ENCODE measurements at places on chromosomes 1 and 21.

DNA sequence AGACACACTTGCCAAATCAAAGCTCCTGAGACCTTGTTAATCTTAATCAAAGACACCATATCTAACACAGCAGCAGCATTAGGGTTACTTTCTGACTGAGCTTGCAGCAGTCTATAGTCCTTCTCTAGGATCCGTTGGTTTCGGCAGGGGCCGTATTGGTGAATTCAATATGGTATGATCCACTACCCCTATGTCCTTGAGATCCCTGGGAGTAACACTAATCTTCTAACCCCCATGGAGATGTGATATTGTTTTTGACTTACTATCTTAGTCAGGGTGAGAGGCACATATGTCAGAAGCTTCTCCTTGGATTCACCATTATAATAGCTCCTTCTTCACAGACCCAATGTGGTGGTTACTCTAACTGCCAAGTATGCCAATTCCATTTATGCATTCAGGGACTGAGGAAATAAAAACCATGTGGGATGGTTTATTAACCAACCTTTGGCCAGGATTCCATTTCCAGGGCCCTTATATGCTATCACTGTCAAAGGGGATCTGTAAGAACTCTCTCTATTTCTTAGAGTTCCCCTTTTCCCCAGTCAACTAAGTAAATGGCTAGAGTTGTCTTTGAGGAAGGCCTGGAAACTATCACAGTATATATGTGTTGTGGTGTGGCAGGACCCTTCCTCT lies 673.6 kb upstream of the USP24 start:
- no peak for DNase-seq

DNA sequence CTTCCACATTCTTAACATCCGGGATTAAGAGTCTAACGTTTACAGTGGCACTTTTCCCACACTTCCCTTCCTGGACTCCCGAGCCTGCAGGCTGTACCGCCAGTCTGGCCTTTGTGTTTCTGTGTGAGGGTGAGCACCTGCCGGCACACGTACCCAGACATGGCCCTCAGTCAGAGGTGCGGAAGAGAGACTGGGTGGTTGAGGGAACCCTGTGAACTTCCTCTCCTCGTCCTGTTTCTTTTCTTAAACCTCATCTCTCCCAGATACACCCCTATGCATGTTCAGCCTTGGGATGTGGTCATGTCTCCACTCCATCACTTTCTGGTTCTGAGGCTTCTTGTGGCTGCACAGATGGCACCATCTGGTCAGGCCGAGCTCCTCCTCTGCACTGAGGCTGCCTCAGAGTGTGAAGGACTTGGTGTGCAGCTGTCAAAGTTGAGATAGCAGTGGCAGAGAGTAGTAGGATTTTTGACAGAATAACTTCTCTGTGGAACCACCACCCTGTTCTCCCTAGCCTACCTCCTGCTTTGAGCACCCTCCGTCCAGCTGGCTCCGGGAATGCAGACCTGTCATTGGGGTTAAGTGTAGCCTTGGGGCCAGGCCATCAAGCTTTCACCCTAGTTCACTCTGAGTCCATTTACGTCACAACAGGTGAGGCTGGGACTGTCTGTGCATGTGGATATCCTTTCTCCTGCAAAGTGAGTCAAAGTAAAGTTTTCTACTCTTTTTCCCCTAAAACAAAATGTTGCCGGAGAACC lies 31.4 kb downstream of the VASH2 start:
- DNase-seq: no peak

- DNase-seq: no peak
Observed at GRCh38 chr1:200968469-200969410, 54.8 kb downstream of the KIF21B start.

- no peak for DNase-seq
Observed at GRCh38 chr1:20250340-20250989, 40.2 kb upstream of the VWA5B1 start.

DNA sequence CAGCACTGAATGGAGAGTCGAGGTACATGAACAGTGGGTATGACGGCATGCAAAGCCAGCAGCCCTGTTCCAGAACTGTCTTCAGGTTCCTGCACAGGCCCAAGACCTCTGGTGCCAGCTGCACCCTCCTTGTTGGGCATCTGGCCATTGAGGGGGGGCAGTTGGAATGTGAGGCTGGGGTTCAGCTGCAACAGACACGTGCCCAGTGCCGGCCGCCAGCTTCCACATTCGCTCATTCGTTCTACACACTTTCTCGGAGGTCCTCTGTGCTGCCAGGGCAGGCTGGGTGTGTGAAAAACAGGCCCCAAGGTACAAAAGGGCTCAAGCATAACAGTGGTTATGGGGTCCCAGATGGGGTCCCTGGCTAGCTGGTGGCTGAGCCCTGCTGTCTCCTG lies 37.9 kb upstream of the SLC19A1 start:
- DNase-seq: no peak

DNA sequence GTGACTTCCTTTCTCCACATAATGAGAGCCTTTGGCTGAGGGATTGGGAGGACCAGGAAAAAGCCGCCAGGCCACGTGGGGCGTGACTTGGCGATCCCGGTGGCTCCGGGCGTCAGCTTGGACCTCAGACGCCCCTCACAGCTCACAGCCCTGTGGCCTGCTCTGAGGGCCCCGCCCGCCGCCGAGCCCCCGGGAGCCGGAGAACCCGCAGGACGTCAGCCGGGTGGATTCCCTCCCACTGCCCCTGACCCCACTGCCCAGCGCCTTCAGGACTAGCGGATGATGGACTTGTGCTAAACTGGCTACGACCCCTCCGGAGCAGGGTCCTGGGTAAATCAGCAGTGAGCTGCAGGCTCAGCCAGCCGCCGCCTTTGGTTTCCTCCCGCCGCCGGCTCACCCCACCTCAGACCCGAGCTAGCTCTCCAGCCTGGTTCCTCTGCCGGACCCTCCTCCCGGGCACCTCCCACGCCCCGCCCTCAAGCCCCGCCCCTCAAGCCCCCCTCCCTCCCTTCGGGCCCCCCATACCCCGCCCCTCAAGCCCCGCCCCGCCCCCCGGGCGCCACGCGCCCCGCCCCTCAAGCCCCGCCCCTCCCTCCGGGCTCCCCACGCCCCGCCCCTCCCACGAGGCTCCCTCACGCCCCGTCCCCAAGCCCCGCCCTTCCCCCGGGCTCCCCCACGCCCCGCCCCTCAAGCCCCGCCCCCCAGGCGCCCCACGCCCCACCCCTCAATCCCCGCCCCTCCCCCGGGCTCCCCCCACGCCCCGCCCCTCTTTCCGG lies 10.0 kb upstream of the FAAP20 start:
- no peak for DNase-seq

GRCh38 chr21:46089285-46089684 lies 8.6 kb upstream of the COL6A2 start:
- DNase-seq: no peak

DNA sequence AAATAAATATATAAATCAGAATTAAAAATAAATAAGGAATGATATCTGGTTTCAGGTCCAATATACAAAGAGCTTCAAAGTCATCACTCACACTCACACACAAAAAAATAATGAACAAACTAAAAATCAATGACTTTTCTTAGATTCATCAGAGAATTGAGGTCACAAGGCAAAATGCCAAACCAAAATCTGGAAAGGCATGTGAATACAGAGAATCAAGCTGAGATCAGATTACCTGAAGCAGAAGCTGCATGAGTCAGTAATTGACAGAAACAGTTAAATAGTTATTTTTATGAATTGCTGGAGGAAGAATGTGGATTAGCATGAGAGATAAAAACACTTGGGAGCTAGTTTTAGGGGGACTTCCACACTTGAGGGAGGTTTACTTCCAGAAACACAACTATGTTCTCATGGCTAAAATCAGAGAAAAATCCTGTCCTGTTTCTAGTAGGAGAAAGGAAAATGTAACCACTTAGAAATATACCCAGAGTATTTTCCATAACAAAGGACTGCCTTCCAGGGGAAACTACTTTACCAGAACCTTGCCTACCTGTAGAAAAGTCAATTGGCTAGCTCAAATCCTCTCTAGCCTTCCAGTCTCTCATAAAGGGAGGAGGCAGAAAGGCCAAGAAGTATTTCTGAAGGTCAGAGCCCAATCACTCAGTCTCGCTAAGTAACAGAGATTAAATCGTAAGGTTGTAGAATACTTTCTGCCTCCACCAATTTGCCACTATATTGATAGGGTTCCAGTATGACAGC lies 536.6 kb upstream of the NR5A2 start:
- DNase-seq: peak; percentile 45

DNA sequence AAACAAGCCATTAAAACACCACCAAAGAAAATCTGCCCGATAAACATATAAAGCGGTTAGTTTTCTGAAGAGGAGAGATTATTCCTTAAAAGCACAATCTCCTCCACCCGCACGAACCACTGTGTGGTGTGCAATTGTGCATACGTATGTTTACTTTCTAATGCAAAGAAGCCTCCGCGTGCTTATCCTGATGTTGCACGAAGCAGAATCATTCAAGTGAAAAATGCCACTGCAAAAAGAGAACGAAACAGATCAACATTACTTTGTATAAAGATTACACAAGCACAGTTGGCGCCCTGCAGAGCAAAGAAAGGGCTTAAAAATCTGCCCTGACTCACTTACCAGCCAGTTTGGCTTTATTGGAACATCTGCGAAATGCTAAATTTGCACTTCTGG lies 166.8 kb downstream of the ZNF281 start:
- no peak for DNase-seq

DNA sequence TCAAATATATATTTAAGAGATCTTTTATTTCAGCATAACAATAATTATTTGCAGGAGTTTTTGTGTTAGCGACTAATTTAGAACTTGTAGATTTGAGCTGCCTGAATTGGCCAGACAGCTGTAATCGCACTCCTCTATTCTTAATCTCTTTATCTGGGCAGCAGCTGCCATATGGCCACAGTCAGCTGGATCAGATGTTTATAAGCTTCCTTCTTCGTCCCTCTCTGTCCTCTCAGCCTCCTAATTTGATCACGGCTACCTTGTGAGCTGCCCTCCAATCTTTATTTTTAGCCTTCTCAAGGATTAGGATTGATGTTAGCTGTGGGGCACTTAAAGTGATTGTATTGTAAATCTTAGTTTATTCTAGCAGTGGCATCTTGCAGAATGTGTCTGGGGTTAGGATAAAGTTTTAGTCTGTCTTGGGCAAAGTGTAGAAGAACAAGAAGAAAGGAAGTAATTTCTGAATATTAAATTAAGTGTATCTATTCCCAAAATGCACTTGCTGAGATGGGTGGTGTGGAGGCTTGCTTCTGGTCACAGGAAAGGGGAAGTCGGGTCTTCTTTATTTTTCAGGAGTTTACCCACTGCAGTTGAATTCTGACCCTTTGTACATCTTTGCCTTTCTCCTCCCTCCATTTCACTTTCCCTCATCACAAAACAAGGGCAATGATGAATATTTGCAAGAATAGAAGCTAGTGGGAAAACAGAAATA lies 1.1 kb downstream of the ZBTB18 start:
- DNase-seq: no peak

DNA sequence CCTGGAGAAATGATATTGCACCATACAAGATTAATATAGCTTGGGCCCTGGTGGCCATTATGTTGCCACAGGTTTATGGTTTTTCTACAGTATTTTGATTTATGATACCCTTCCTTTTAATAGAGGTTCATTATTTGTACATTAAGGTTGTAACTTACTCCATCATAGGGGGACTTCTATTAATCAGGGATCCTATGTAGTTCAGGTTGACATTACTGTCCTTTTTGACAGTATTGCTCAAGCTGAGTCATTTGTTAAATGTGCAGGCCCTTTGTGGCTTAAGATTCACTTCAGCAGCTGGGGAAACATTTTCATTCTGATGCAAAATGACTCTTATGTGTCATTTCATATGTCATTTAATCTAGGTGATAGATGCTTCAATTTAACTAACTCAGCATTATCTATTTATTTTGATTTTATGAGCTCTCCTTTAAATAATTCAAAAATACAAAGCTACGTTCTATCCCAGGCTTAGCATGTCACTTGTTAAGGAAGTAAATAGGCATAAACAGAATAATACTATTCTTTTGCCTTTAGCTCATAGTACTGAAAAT lies 686.9 kb upstream of the NCAM2 start:
- no peak for DNase-seq

DNA sequence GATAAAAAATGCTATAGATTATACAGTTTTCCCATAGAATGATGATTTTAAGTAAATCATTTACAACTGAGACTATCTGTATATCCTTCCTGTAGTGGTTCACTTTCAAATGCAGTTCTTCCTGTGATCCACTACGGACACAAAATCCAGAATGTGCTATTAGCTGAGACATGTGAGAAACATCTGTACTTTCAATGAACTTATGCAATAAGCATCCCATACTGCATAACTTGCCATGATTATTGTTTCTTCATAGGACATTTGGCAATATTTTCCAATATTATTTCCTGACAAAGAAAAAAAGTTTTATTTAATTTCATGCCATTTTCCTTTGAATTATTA lies 83.5 kb upstream of the PRDX6 start:
- peak; percentile 37 for DNase-seq

DNA sequence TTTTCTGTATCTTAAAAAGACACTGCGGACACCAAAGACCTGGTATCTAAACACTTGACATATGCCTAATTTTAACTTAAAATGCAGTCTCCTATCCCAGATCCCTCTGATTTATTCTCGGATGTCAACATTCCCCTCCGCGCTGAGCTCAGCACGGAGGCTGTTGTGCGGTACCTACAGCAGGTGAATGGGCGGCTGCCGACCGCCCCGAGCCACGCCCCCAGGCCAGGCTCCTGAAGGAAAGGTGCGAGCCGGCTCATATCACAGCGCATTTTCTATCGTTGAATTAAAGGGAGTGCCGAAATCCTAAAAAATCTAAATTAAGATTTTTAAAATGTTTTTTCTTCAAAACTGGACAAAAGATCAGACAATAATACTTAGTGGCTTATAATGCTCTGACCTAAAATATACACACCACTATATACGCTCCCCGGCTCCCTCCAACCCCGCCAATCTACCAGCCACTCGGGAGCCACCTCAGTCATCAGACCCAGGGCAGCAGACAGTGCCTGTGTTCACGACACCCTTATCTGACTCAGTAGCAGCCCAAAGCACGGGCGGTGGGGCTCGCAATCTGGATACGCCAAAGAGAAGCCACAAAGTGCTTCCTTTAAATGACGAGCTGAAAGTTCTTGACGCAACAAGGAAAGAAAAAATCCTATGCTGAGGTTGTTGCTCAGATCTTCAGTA lies 4.1 kb downstream of the WRAP73 start:
- DNase-seq: no peak

DNA sequence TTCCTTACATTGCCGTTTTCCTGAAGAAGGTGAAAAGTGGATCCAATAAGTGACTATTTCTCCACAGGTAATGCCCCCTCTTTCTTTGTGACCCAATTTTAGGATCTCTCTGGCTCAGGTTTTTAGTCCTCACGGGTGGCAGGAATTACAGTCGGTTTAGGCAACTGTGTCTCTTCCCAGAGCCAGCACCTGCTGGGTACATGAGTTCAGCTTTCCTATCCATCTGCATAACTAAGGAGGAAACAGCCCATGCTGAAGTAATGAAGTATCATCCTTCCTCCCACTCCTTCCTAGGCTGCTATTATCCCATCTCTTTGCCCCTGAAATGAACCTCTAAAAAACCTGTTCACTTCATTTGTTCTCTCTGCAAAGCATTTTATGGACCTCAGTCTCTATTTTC lies 544.6 kb downstream of the NEGR1 start:
- no peak for DNase-seq

- DNase-seq: no peak
Observed at GRCh38 chr1:196381544-196381943, 226.7 kb downstream of the KCNT2 start.

GRCh38 chr1:209398313-209398991 lies 185.1 kb upstream of the CAMK1G start:
- peak; percentile 55 for DNase-seq
